Progenitor cell of endocrine pancreas (in vitro differentiated cells): ENCODE measurements at places on chromosomes 16 and 17. TPM values are rescaled to one million over a fixed set of nuclear protein-coding genes. Genes with fewer than 3 reads are reported as not detected.

The KRTAP9-8 gene
- not detected in 2 replicates for total RNA-seq

The DRC7 gene
- total RNA-seq = 5.6 and 6.8 TPM in 2 replicates

The KRT20 gene
- total RNA-seq = not detected in 2 replicates

The VAT1L gene
- total RNA-seq = 0.67 and 1.1 TPM in 2 replicates

The MLST8 gene
- 51.5 TPM in 2 replicates for total RNA-seq

The KLHL10 gene
- not detected in 2 replicates for total RNA-seq

The ADAMTS18 gene
- 5.8 and 8.4 TPM in 2 replicates for total RNA-seq

The ESRP2 gene
- 82.3 and 88.6 TPM in 2 replicates for total RNA-seq

The TMEM238L gene
- not detected in 2 replicates for total RNA-seq

The DBF4B gene
- 22.6 and 27.2 TPM in 2 replicates for total RNA-seq

The TBC1D3H gene
- not detected in 2 replicates for total RNA-seq

DNA sequence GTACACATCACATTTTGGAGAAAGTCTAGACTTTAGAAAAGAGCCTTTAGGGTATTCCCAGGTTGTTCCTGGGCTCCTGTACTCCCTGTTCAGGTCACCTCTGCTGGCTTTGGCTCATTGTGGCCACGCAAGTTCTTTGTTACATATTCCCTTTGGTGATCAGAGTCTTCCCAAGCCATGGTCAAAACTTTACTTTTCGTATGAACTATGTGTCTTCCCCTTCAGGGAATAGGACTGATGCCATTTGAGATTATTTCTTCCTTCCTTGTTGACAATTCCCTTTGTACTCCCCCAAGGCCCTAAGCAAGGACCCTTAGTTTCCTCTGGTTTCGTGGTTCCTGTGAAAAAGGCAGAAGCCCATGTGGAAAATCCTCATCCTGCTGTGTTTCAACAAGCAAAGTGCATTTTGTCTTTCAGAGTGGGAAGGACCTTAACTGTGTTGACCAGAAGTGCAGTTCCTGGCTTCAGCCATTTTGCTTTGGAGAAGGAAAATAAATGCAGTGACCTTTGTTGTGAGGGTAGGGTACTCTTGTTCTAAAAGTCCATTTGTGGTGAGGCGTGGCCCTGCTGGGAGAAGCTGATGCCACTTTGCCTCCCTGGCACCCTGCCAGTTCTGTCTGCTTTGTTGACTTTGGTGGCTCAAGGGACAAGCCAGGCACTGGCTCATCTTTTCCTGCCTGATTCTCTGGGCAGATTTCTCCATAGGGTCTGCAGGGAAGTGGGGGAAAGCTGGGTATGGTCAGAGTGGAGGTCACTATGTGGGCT, 55.1 kb downstream of the ZNRF1 start:
- DNase-seq = no peak
- peak overlapping the region; percentile 43 for H3K27ac ChIP-seq
- no peaks in the 10 kb centered on the region for H3K27me3 ChIP-seq
- H3K36me3 ChIP-seq = peaks cover 8% of the 10 kb centered on the region
- H3K4me1 ChIP-seq = peaks cover 23% of the 10 kb centered on the region
- no peak overlapping the region for H3K4me3 ChIP-seq

GRCh38 chr16:88662843-88663606, at the start of gene MVD:
Gene MVD, minus strand, starts transcription at chr16:88663091. Its CDS starts 11 bp downstream, at chr16:88663080.
- peak within 1 kb of the TSS; percentile 93 for H3K27ac ChIP-seq
- peak within 1 kb of the TSS; percentile 89 for H3K4me3 ChIP-seq
- peaks cover 4% of the 10 kb centered on the region for H3K36me3 ChIP-seq

DNA sequence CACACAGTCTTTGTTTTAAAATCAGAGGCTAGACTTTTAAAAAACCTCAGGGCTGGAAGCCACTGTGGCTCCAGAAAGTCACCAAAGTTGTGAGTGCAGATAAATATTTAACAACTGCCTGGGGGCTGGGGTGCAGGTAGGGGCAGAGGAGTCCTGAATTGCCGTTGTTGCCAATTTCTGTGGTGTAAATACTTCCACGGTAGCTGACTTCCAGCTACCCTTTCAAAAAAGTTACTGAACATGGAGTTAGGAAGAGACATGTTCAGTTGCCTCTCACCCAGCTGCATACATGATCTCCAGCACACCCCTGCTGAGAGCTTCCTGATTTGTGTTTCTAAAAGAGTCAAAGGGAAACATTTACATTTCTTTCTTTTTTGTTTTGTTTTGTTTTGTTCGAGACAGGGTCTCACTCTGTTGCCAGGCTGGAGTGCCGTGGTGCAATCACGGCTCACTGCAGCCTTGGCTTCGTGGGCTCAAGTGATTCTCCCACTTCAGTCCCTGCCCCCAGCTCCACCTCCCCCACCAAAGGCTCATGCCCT, 58.7 kb downstream of the PLXDC1 start:
- no peaks in the 10 kb centered on the region for H3K36me3 ChIP-seq
- H3K4me3 ChIP-seq = no peak overlapping the region
- peaks cover 11% of the 10 kb centered on the region for H3K27me3 ChIP-seq
- H3K27ac ChIP-seq = no peak overlapping the region
- no peaks in the 10 kb centered on the region for H3K4me1 ChIP-seq
- DNase-seq = no peak

DNA sequence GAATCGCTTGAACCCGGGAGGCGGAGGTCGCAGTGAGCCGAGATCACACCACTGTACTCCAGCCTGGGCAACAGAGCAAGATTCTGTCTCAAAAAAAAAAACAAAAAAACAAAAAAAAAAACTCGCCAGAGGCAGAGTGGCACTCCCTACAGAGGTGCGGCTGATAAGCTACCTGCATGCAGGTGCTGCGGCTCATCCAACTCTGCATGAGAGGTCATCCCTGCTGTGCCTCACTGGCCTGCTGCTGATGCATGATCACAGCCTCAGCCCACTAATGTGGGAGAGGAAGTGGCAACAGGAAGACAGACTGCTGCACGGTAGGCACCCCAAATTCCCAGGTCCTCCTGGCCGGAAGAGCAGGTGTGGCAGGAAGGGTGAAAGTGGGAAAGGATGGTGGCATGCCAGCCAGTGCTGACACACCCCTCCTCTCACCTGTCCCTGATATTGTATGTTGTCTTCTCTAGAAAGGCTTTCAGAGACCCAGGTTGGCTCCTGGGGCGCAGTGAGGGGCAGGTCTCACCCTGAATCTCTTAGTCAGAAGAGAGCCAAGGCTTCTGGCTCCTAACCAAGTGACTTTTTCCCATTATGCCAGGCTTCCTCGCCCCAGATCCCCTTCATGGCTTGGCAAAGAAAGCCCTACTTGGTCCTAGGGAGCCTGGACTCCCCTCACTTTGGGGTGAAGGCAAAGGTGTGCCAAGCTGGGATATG, 11.8 kb downstream of the NXPH3 start:
- H3K4me1 ChIP-seq = no peaks in the 10 kb centered on the region
- no peak overlapping the region for H3K27ac ChIP-seq
- DNase-seq = no peak
- H3K4me3 ChIP-seq = no peak overlapping the region
- H3K27me3 ChIP-seq = no peaks in the 10 kb centered on the region

- no peaks in the 10 kb centered on the region for H3K4me1 ChIP-seq
- H3K36me3 ChIP-seq = peaks cover 1% of the 10 kb centered on the region
Observed at GRCh38 chr16:49497466-49497865, 123.9 kb downstream of the C16orf78 start.

GRCh38 chr17:76989519-76989918, 121.3 kb downstream of the MGAT5B start:
- DNase-seq = no peak
- no peaks in the 10 kb centered on the region for H3K36me3 ChIP-seq
- no peak overlapping the region for H3K27ac ChIP-seq
- H3K4me3 ChIP-seq = no peak overlapping the region
- peaks cover 4% of the 10 kb centered on the region for H3K27me3 ChIP-seq

DNA sequence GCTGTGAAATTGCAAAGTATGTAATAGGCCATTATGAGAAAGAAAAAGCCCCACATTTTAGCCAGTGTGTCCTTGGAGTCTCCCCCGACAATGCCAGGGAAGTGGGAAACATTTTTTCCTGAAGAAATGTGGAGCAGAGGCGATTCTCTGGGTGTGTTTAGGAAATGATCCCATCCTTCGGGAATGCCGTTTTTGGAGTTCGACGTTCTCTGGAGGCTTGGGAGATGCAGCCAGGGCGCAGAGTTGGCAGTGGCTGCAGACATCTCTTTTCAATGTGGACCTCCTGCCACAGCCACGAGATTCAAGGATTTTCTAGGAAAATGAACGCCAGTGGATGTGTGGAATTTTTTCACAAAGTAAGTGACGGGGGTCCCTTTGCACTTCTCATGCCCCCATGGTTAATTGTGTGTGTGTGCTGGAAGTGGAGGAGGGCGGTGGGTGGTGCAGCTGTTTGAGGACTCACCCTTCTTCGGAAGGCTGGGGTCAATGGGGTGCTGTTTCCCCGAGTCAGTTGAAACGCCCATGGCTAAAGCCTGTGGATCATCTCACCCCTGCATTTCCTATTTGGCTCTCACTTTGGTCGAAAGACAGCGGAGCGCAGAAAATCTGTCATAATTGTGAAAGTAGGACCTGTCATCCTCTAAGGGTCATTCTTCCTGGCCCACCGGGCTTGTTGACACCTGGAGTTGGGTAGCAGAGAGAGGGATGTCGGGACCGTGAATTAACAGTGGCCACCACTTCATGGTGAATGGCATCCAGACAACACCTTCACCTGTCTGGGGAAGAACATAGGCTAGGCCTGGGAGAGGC, 73.2 kb downstream of the CMIP start:
- H3K27me3 ChIP-seq = no peaks in the 10 kb centered on the region
- H3K27ac ChIP-seq = no peak overlapping the region
- H3K4me3 ChIP-seq = no peak overlapping the region
- DNase-seq = no peak
- H3K36me3 ChIP-seq = peaks cover 3% of the 10 kb centered on the region
- H3K4me1 ChIP-seq = peaks cover 13% of the 10 kb centered on the region

- H3K4me1 ChIP-seq = no peaks in the 10 kb centered on the region
- no peak for DNase-seq
- no peak overlapping the region for H3K27ac ChIP-seq
- peaks cover 25% of the 10 kb centered on the region for H3K27me3 ChIP-seq
- H3K36me3 ChIP-seq = no peaks in the 10 kb centered on the region
- no peak overlapping the region for H3K4me3 ChIP-seq
Observed at GRCh38 chr17:77862890-77863813, 95.4 kb upstream of the TNRC6C start.

DNA sequence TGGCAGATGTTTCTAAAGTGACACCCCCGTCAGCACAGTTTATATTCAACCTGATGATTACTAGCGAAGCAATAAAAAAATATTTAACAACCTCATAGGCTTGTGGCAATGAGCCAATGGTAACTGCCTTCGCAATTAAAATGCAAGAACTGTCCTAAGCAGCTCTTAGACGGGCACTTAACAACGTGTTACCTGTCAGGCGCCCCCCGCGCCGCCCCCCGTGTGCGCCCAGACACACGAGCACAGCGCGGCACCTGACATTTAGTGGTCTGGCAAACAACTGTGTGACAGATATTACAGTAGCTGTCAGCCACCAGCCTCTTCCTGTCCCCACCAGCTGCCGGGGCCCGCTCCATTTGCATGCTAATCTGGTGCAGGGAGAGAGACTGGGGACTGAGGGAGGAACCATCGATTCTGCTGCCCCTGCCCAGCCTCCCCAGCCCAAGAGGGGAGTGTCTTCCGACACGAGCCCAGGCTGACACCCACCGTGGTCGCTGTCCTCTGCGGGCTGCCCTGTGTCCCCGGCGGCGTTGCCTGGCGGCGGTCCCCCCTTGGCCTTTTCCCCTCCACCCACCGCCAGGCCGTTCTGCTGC, 12.7 kb downstream of the NDUFAF8 start:
- no peak for DNase-seq
- no peak overlapping the region for H3K4me3 ChIP-seq
- H3K4me1 ChIP-seq = peaks cover 5% of the 10 kb centered on the region
- H3K27ac ChIP-seq = no peak overlapping the region

DNA sequence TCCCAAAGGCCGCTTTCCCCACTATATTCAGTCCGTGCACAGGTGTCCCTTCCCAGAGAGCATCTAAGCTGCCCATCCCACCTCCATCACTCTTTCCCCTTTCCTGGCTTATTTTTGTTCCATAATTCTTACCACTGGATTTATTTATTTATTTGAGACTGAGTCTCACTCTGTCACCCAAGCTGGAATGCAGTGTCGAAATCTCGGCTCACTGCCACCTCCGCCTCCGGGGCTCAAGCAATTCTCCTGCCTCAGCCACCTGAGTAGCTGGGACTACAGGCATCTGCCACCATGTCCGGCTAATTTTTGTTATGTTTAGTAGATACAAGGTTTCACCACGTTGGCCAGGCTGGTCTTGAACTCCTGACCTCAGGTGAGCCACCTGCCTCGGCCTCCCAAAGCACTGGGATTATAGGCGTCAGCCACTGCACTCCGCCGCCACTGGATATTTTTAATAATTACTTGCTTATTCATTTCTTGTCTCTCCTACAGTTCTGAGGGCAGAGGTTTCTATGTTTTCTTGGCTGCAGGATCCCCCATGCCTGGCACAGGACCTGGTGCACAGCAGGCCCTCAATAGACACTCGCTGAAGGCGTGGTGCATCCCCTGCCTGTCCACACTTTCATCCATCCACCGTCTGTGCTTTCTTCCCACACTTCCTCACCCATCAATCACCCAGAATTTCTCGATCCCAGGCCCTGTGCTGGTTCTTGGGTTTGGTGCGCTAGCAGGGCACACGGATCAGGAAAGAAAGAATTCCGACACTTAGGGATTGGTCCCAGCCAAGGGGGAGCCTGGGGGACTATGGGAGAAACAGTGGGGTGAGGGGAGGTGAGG, 9.9 kb upstream of the ADGRG1 start:
- no peaks in the 10 kb centered on the region for H3K27me3 ChIP-seq
- H3K4me1 ChIP-seq = peaks cover 19% of the 10 kb centered on the region
- no peak for DNase-seq
- no peak overlapping the region for H3K4me3 ChIP-seq
- H3K27ac ChIP-seq = peak overlapping the region; percentile 71

DNA sequence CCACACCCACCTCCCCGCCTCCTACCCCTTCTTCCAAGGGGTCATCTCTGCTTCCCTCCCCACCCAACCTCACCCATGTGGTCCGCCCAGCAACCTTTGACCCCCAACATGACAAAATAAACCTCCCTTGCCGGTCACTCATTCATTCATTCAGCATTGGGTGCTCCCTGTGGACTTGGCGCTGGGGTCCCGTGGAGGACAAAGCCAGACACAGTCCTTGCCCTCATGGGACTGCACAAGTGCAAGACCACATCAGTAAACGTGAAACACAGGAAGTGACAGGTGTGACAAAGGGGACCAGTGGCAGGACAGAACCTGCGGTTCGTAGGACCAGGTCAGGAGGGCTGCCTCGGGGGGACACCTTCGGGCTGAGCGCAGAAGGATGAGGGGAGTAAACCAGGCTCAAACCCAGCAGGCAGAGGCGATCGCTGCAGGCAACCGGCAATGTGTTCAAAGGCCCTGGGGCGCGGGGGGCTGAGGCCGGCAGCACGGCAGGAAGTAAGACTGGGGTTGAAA, 185.4 kb downstream of the SEC14L1 start:
- no peak overlapping the region for H3K27ac ChIP-seq
- no peak overlapping the region for H3K4me3 ChIP-seq
- no peaks in the 10 kb centered on the region for H3K36me3 ChIP-seq
- H3K4me1 ChIP-seq = peaks cover 13% of the 10 kb centered on the region
- no peak for DNase-seq

GRCh38 chr16:20314575-20314974, 12.7 kb downstream of the GP2 start:
- peaks cover 29% of the 10 kb centered on the region for H3K27me3 ChIP-seq
- H3K4me3 ChIP-seq = no peak overlapping the region
- no peaks in the 10 kb centered on the region for H3K4me1 ChIP-seq
- no peak overlapping the region for H3K27ac ChIP-seq

GRCh38 chr16:29314292-29314934, 92.1 kb downstream of the NPIPB11 start:
- H3K27me3 ChIP-seq = peaks cover 26% of the 10 kb centered on the region
- DNase-seq = no peak
- peaks cover 14% of the 10 kb centered on the region for H3K4me1 ChIP-seq
- no peak overlapping the region for H3K4me3 ChIP-seq
- H3K36me3 ChIP-seq = no peaks in the 10 kb centered on the region
- H3K27ac ChIP-seq = no peak overlapping the region
